ENCODE measurements at places on chromosomes 2 and 18.

GRCh38 chr2:191618046-191618780 lies 59.7 kb upstream of the NABP1 start:
- no peak for DNase-seq

DNA sequence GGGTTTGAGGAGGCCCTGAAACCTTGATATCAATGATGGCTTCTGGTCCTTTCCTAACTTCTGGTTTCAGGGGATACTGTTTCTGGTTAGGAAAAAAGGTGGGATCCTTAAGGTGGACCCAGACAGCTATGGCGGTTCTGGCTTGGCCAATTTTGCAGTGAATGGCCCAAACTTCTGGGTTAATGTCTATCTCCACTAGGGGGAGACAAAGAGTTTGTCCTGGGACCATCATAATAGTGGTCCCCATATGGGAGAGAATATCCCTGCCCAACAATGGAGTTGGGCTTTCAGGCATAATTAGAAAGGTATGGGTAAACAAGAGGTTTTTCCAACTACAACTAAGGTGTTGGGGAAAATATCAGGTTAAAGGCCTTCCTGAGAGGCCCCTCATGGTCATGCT lies 273.5 kb downstream of the CALCRL start:
- DNase-seq: no peak

- DNase-seq: no peak
Observed at GRCh38 chr2:150042500-150043171, 444.8 kb downstream of the RND3 start.

DNA sequence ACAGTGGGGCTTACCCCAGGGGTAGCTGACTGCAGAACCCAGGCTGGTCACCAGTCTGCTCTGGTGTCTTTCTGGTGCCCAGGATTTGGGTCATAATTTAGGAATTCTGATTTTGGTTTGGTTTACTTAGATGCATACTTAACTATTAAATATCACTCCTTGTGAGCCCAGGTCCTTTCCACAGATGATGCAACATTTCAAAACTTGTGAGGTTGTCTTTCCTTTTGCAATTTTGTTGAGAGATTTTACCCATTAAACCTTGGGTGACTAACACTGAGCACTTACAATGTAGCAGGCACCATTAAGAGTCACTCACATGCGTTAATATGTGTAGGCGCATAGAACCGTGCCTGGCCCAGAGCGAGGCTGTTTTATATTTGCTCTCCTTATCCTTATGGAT lies 61.8 kb upstream of the RPL31 start:
- no peak for DNase-seq

DNA sequence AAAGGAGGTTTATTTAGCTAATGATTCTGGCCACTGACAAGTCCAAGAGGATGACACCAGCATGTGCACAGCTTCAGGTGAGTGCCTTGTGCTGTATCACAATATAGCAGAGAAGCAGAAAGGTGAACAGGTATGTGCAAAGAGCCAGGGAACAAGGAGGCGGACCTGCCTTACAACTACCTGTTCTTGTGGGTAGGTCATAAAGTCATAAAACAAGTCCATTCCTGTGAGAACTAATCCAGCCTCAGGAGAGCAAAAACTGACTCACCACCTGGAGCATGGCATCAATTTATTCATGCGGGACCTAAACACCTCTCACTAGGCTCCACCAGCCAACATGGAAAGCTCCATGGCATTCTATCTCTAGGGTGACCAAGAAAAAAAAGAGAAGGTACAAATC lies 234.2 kb downstream of the ASXL3 start:
- no peak for DNase-seq

GRCh38 chr18:27685807-27686412 lies 491.0 kb downstream of the CDH2 start:
- no peak for DNase-seq

GRCh38 chr2:236180076-236180816 lies 12.1 kb upstream of the GBX2 start:
- DNase-seq: no peak

- DNase-seq: no peak
Observed at GRCh38 chr2:226558418-226558817, 241.2 kb downstream of the IRS1 start.

- no peak for DNase-seq
Observed at GRCh38 chr2:137872577-137872976, 91.7 kb upstream of the HNMT start.

- DNase-seq: no peak
Observed at GRCh38 chr18:28794459-28795245, 617.7 kb upstream of the CDH2 start.

- DNase-seq: no peak
Observed at GRCh38 chr2:54685263-54685775, 38.1 kb upstream of the EML6 start.

GRCh38 chr2:224532931-224533330 lies 52.2 kb downstream of the CUL3 start:
- no peak for DNase-seq

GRCh38 chr2:216498070-216498378 lies 620 bp upstream of the RPL37A start:
- DNase-seq: no peak

- no peak for DNase-seq
Observed at GRCh38 chr18:9959564-9959963, 45.7 kb downstream of the VAPA start.

DNA sequence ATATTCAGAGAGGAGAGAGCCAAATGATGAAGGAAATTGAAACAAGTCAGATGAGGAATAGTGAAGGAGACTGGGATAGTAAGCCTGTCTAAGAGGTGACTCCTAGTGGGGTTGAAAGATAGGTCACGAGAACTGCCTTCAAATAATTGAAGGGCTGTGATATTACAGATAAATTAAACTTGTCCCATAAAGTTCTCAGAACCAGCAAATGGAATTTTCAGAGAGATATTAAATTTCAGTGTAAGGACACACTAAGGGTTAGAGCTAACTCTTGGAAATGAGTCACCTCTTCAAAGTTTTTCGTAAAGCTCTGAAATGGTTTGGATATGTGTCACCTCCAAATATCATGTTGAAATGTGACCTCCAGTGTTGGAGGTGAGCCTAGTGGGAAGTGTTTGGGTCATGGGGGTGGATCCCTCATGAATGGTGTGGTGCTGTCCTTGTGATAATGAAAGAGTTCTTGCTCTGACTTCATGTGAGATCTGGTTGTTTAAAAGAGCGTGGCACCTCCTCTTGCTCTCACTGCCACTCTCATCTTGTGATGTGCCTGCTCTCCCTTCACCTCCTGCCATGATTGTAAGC lies 87.3 kb downstream of the BABAM2 start:
- peak; percentile 87 for DNase-seq

DNA sequence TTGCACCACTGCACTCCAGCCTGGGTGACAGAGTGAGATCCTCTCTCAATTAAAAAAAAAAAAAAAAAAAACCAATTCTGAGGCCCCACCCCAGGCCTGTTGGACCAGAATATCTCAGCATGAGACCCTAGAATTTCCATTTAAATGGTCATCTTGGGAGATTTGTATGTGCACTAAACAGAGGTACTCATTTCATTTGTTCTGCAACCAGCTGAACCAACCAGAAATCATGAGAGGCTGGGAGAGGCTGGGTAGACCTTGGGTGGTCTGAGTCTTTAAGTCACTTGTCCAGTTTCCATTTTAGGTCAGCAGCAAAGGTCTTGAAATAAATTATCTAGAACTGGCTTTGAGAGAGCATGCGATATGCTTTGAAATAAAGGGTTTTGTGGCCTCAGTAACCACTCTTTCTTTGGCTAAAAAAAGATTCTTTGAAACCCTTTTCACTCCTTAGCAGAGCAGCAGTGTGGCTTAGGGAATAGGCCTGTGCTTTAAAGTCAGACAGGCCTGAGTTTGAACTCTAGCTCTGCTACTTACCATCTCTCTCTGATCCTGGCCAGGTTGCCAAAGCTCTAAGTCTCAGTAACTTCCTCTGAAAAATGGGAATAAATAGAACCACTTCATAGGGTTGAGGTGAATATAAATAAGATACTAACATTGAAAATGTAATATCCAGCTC lies 52.6 kb downstream of the QPCT start:
- no peak for DNase-seq

GRCh38 chr2:70890469-70891065 lies 45.1 kb upstream of the ATP6V1B1 start:
- DNase-seq: no peak

DNA sequence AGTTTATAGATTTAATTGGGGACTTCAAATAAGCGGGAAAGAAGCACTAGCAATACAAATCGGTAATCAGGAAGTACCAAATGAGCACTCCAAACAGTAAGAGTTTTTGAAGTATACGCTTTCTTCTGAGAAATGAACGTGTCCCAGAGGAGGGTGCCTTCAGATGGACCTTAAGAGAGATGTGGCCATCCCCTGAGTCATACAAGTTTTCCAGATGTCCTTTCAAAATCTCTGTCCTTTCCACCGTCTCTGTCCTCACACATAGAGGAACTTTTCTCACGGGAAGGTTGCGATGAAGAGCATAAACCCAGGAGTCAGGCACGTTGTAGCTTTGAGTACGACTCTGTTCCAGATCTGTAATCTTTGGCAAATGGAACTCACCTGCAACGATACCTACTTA lies 1.7 kb upstream of the SMAD2 start:
- DNase-seq: no peak

- no peak for DNase-seq
Observed at GRCh38 chr2:113228991-113229716, 49.6 kb downstream of the PAX8 start.

DNA sequence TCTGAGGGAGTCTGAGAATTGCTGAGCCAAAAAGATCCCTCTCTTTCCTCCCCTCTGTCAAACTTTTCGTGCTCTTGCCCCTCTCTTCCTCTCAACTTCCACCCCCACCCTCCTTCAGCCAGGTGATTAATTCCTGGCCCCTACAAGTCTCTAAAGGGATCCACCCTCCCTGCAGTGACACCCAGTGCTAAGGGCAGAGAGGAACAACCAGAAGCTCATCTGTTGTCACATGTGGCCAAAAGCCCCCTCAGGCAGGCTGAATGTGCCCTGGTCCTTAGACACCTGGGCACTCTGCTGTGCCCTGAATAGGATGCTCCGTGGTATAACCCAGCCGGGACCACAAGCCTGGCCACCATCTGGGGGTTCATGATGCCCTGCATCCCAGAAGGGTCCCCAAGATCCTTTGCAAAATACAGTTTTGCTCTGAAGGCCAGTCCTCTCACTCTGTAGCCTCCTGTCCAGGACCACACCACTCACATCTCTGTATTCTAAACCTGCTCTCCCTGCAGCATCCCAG lies 234.4 kb downstream of the BCL11A start:
- no peak for DNase-seq

DNA sequence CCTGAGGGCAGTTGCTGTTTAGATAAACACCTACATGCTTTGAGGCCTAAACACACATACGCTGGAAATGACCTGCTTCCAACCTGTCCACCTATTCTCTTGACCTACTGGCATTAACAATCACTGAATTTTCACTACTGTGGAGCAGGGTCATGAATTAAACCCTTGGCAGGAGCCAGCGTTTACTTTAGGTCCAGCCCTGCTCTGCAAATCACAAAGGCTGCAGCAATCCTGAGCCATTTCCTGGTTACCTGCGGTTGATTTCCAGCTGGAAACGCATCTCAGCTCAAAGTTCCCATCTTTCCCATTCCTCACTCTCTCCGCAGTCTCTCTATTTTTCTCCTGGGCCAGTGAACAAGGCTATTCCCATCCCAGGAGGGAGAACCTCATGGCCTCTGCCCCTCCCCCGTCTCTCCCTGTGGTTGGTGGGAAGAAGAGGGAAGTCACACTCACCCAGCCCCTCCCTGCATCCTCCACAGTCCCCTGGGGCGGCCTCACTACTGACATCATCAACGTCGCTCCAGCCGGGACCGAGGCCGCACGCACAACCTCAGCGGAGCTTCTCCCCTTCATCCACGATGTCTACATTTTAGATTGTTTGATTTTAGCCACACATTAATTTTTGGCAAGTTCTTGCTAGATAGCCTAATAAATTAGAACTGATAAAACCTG lies 84.5 kb upstream of the SNTG2 start:
- no peak for DNase-seq

DNA sequence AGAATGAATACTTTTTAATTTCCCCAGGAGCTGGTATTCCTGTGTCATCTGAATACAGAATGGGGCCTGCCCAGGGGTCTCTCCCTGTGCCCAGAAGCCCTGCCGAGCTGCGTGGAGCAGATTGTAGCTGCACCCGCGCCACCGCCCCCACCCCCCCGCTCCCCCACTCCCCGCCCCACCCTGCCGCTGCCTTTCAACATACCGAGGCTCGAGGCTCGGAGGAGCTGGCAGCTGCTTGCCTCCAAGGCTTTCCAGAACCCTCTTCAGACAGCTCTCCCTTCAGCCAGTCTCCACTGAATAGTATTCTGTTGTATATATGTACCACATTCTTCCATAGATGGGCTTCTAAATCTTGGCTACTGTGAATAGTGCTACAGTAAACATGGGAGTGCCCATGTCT lies 150.7 kb downstream of the TSN start:
- DNase-seq: no peak

DNA sequence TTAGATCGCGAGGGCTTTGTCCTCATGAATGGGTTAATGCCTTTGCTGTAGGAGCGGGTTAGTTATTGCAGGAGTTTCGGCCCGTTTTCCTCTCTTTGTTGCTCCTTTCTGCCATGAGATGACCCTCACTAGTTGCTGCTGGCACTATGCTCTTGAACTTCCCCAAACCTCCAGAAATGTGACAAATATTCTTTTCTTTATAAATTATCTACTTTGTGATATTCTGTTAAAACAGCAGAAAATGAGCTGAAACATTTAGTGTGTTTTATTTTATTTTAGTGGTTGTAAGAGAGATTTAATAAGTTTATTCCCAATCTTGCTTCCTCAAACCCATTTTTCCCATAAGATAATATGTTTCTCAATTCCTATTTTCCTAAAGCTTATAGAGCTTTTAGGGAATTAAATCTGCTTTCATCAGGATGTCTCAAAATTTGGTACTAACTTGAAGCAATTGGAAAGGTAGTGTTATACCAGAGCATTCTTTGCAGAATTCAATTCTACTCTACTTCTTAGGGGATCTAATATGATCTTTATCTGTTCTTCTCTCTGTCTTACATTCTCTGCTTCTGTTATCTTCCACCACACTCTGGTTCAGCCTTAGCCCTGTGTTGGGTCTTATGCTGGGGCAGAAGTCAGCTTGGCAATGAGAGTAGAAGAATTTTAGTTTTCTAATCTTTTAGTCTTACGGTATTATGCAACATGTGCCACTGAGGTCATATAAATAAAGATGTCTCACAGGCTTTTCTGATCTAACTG lies 23.1 kb downstream of the DDX1 start:
- DNase-seq: no peak

GRCh38 chr2:203585516-203585915 lies 50.4 kb upstream of the RAPH1 start:
- DNase-seq: no peak

GRCh38 chr18:59267503-59268126 lies 5.6 kb downstream of the RAX start:
- DNase-seq: no peak

Measured in gastrocnemius medialis (tissue), 4 donors.